ENCODE measurements at places on chromosomes 16 and 17.
A peak's percentile ranks its signal among the peaks of the same experiment; 100 is the strongest.

GRCh38 chr17:10041916-10042588 lies 137.0 kb upstream of the RCVRN start:
- no peak for DNase-seq

GRCh38 chr16:10941127-10941933 lies 938 bp downstream of the DEXI start:
- DNase-seq, result no peak

GRCh38 chr17:39243155-39243554 lies 17.4 kb upstream of the STAC2 start:
- no peak for DNase-seq

DNA sequence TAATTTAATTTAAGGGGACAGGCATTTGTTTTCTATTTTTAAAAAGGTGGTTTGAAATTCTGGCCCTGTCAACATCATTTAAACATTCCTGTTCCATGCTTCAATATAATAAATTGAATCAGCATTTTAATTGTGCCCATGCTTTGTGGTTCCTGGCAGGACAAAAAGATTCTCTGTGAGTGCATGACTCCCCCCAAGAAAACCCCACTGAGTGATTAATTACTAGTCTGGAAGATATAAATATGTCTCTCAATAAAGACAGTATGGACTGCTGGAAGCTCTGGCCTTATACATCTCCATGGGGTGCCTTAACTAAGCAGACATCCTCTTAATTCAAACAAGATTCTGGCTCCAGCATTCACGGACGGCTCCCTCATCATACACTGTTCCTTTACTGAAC lies 95.0 kb upstream of the PSMD7 start:
- no peak for DNase-seq

DNA sequence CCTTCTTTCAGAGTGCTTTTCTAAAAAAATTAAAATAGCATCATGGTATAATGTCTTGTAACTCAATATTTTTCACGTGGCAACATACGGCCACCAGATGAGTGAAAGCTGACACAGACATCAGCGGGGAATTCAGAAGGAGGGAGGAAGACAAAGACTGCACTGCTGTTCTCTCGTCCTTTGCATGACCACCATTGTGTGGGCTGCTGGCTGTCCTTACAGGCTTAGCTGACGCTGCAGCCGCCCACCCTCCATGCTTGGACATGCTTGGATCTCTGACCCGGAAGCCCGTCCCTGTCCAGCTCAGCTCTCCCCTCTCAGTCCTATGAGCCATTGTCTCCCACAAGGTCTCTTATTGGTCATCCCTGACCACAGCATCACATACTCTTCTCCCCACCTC lies 11.4 kb upstream of the MLYCD start:
- no peak for DNase-seq

GRCh38 chr16:57893559-57894389 lies 77.2 kb downstream of the CNGB1 start:
- DNase-seq, result no peak

GRCh38 chr17:78360371-78361224 lies 721 bp upstream of the SOCS3 start:
- peak; percentile 93 for DNase-seq

DNA sequence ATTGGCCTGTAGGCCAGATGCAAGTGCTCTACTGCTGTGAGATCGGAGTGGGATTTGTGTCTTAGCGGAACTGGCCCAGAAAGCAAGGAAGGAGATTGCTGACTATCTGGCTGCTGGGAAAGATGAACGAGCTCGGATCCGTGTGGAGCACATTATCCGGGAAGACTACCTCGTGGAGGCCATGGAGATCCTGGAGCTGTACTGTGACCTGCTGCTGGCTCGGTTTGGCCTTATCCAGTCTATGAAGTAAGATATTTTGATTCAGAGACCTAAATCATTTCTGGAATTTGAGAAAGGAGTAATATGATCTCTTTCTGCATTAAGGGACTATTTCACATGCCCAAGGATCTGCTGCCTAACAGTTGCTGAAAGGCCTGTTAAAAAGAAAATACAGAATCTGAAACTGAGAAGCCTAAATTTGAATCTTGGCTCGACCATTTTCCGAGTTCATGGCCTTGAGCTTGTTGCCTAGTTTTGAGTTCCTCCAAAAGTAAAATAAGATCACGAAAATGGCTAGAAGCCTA lies 21.1 kb downstream of the IST1 start:
- DNase-seq, result no peak

DNA sequence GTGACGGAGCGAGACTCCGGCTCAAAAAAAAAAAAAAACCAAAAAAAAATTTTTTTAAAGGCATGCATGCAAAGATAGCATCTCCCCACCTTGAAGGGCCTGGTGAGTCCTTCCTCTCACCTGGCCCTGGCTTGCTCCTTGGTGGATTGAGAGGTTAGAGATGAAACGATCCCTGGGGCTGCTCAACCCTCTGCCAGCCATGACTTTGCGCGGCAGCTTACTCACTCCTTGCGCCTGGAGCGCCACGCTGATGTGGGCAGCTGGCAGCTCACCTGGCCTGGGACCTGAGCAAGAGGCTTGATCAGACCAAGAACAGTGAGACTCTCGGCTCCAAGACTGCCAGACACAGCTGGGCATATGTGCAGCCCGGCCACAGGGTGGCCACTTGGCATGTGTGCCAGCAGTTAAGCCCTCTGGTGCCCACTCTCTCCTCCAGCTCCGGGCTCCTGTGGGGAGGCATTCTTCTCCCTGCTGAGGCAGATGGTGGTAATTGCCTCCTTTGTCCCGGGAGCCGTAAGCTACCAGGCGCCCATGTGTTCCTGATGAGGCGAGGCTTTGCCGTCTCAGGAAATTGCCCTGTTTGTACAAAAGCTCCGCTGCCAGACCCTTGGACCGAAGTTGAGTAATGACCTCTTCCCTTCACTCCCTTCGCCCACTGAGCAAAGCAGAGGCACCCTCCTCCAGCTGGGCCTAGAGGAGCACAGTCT lies 5.1 kb upstream of the EVPL start:
- DNase-seq, result no peak

GRCh38 chr17:45234641-45235415 lies 13.1 kb downstream of the FMNL1 start:
- DNase-seq, result no peak

GRCh38 chr17:66555605-66556004 lies 253.2 kb downstream of the PRKCA start:
- no peak for DNase-seq

- no peak for DNase-seq
Observed at GRCh38 chr16:30173054-30173453, 10.3 kb upstream of the CORO1A start.

GRCh38 chr17:57305908-57306504 lies 49.7 kb downstream of the MSI2 start:
- DNase-seq, result no peak

DNA sequence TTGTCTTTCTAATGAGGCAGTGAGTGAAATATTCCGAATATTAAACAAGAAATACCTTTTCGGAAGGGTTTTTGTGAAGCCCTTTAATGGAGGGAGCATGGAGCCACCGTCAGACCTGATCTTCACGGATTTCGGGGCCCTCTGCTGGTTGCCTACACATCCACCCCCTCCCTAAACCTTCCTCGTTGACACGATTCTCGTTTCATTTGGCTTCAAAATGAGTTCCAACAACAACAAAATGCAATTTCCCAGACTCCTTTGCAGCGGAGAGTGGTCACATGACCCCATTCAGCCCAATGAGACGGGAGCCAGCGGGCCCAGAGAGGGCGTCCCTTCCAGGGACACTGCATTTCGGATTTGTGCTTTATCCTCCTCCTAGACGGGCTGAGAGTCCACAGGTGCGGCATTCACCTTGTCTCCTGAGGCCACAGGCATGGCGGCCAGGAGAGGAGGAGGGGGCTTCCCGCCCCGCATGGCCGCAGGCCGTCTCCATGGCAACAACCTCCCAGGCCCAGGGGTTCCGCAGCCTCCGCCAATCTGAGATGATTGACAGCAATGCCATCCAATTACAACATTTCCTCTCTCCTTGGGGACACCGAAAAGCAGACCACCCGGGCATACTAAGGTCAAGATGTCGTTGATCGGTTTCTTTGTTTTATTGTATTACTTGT lies 259.8 kb downstream of the C16orf95 start:
- no peak for DNase-seq

DNA sequence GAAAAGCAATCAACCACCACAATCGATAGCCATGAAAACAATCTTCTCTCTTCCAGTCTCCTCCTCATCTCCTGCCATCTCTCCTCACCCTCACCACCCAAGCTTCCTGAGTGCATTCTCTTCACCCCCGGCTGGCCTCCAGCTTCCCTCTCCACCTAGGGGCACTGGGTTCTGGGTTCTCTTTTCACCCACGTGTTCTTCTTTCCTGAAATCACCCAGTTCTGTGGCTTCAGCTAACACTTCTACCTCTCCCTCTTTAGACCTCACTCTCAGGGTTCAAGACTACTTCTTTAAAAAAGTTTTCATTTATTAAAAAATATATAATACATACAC lies 8.2 kb downstream of the ITGAM start:
- no peak for DNase-seq

DNA sequence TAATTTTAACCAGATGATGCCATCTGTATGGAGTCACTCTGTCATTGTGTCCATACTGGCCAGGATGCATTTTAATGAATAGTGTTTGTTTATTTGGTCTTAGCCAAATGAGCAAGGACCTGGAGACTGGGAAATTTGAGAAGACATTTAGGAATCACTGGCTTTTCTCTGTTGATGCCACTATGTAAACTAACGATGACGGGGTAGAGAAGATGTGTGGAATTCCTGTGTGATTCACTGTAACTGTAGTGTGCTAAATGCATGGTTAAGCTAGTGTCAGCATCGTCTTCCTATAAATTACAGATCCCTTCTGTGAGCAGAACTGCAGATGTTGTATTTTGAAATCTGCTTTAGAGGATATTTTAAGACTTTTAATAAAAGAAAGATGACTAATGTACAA lies 66.6 kb downstream of the NOS2 start:
- no peak for DNase-seq

- no peak for DNase-seq
Observed at GRCh38 chr16:66899945-66900710, 18.6 kb downstream of the CDH16 start.

- no peak for DNase-seq
Observed at GRCh38 chr16:31402687-31403086, 9.6 kb downstream of the ITGAD start.

GRCh38 chr17:62999736-63000135 lies 33.7 kb downstream of the TANC2 start:
- DNase-seq, result no peak

DNA sequence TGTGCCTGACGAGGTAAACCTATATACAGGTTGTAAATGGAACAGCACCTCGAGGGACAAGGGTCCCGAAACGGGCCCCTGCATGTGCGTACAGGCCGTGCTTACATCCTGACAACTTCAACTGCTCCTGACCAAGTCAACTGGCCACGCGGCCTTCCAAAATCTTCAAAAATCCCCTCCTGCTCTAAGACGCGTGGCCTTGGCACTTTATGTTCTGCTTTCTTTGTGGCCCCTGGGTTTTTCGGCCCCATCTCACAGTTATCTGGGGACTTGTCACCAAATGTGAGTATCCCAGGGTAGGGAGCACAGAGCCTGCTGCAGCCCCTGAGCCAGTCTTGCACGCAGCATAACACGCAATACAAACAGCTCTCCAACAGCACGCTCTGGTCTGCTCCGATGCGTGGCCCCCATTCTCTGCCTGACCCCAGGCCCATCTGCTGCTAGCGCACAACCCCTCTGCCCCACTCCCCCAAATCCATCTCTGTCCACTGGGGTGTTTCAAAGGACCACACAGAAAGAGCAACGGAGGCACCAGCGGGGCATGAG lies 659 bp downstream of the RPH3AL start:
- DNase-seq, result no peak

DNA sequence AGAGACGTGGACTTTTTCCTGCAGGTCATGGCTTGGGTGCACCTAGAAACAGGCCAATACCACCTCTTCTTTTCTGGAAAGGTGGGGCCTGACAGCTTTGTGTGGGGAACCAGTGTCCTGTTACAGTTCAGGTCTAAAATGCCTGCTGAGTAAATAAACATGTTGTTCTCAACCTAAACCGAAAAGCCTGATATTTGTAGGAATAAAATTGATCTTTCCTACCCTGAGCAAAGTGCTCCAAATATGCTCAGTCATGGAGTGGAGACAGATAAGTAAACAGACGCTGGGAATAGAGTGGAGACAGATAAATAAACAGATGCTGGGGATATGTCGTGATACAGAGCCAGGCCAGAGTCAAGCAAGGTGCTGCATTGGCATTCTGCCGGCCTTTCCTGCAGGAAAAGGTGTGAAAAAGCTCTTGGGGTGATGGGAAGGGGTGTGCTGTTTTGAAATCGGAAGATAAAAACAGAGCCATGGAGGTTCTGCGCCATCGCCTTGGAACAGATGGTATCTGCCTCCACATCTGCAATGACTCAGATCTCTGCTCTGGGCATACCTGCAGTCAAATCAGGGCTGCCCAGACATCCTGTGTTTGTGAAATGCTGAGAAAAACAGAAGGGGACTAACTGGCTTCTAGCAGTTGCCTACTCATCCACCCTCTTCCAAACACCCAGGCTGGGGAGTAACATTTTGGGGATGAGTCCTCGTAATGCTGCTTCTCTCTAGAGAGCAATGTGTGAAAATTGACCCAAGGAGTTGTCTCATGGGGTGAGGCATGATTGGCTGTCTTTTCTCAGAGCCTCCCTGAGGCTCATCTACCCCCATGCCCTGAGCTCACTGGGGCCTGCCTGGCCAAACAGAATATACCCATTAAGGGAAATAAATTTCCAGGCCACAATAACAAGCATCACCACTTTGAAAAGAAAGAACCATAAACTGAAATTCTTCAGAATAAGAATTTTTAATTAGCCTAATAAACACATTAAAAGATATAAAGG lies 16.8 kb upstream of the TRPV2 start:
- DNase-seq, result no peak

GRCh38 chr17:1724869-1725641 lies 551 bp downstream of the WDR81 start:
- no peak for DNase-seq

- DNase-seq, result no peak
Observed at GRCh38 chr17:27233059-27233458, 60.9 kb upstream of the WSB1 start.

DNA sequence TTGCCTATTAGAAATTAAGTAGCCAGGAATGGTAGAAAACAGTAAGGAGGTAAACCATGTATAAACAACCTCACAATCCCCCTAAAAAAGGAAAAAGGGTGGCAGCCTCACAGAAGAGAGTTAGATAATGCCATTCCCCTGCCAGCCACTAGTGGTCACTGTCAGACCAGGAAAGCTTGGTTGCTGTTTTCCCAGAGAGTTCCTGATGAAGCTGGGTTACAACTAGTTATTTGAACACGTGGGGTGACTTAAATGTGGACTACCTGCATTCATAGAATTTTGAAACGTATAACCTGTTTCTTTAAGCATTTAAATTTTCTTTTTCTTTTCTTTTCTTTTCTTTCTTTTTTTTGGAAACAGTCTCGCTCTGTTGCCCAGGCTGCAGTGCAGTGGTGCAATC lies 5.8 kb downstream of the GPRC5C start:
- DNase-seq, result no peak
